ENCODE measurements at places on chromosomes 6 and 20.

- DNase-seq = no peak
Measured at GRCh38 chr20:57220337-57221145, 45.9 kb downstream of the BMP7 start.

DNA sequence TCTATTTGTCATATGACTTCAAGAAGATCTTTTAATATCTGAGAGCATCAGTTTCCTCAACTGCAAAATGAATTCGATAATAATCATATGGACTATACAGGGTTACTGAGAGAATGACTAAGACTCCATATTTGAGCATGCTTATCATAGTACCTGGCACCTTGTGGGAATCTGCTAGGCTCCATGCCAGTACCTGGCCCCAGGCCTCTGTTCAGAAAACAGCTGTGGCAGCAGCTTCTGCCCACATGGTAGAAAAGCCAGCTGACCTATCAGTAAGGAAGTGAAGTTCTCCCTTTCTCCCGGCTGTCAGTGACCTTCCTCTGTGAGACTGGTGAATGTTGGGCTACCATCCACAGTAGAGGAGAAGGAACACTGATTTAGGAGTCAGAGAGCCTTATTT, 574.9 kb upstream of the CHD6 start:
- no peak for DNase-seq

GRCh38 chr6:73562558-73562957, 41.7 kb upstream of the EEF1A1 start:
- no peak for DNase-seq

DNA sequence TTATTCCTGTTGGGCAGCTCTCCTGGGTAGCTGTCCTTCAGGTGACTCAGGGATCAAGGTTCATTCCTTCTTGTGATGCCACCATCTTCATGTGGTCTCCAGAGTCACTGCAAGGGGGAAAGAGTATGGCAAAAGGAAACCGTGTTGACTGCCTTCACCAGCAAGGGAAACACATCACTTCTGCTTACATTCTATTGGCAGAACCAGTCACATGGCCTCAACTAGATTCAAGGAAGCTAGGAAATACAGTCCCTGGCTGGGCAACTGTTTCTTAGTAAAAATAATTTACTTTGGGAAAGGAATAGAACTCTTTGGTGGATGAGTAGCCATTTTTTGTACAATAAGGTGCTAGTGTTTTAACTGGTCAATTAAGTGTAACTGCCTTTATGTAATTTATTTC, 5.3 kb downstream of the ANKRD6 start:
- DNase-seq = no peak
